ENCODE measurements at places on chromosomes 7 and 10. TPM values are rescaled to one million over a fixed set of nuclear protein-coding genes. Genes with fewer than 3 reads are reported as not detected.
A peak's percentile ranks its signal among the peaks of the same experiment; 100 is the strongest.

Gene SPDYE8
- total RNA-seq: not detected

Gene CYP3A5
- not detected for total RNA-seq

Gene DNAH11
- not detected for total RNA-seq

Gene GPRIN2
- total RNA-seq: not detected

Gene PLPP4
- total RNA-seq: not detected

Gene BMPER
- 0.35 TPM for total RNA-seq

Gene ADRB1
- total RNA-seq: not detected

Gene ARHGAP22
- not detected for total RNA-seq

Gene MPP7
- 28.1 TPM for total RNA-seq

GRCh38 chr10:60376221-60377041 is 13.2 kb downstream of the ANK3 start:
- no peak overlapping the region for H3K4me3 ChIP-seq
- H3K27ac ChIP-seq: no peak overlapping the region
- H3K36me3 ChIP-seq: no peaks in the 10 kb centered on the region
- DNase-seq: no peak
- H3K27me3 ChIP-seq: no peaks in the 10 kb centered on the region

DNA sequence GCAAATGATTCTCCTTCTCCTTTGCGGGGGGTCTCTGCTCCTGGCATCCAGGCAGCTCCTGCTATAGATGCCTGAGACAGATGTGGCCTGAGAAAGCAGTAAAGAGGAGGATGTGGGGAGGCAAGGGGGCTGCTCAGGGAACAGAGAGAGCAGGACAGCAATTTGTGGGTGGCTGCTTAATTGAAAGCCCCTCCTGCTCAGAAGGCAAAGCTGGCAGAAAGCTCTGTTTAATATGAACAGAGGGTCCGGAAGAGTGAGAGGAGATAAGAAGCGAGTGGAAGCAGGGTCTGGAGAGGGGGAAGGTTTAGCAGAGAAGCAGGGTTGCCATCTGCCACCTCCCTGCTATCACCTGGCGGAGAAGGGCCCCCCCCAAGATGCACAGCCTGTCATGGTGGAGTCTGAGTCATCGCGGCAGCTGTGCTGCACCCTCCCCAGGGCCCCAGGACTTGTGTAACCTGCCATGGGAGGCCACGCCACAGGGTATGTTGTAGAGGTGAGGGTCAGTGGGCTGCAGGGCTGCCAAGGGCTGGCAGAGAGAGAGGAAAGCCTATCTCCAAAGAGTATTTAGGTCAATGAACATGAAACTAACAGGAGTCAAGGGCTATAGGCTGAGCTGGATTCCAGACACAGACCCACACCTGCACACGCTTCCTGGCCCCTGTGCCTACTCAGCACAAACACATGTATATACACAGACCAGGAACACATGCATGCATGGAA is 1109.8 kb upstream of the AUTS2 start:
- no peak for DNase-seq
- H3K27ac ChIP-seq: no peak overlapping the region
- H3K27me3 ChIP-seq: no peaks in the 10 kb centered on the region
- H3K4me3 ChIP-seq: no peak overlapping the region
- H3K4me1 ChIP-seq: no peaks in the 10 kb centered on the region
- peaks cover 1% of the 10 kb centered on the region for H3K36me3 ChIP-seq

DNA sequence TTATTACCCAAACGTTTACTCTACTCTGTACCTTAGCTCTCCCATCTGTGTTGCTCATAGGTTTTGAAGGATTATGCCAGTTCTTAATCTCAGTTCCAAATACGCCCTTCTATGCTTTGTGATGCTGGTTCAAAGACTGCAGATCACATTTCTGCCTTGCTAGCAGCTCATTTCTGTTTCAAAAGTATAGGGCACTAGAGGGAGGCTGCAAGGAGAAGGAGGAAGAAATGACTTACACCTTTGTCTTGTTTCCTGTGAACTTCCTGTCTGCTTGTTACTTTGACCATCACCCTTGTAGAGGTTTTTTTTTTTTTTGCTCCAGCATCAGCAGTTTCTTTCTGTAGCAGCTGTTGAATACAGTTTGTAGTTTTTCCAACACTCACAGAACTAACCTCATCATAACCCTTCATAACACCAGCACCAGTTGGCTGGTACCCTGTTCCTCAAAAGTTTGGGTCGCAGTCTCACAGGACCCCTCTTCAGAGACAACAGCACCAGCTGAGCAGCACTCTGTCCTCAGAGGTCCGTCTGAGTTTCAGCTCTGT is 16.5 kb downstream of the SLK start:
- H3K27me3 ChIP-seq: no peaks in the 10 kb centered on the region
- H3K4me3 ChIP-seq: peak overlapping the region; percentile 84
- peaks cover 79% of the 10 kb centered on the region for H3K4me1 ChIP-seq
- H3K27ac ChIP-seq: peak overlapping the region; percentile 86
- no peaks in the 10 kb centered on the region for H3K36me3 ChIP-seq
- no peak for DNase-seq

DNA sequence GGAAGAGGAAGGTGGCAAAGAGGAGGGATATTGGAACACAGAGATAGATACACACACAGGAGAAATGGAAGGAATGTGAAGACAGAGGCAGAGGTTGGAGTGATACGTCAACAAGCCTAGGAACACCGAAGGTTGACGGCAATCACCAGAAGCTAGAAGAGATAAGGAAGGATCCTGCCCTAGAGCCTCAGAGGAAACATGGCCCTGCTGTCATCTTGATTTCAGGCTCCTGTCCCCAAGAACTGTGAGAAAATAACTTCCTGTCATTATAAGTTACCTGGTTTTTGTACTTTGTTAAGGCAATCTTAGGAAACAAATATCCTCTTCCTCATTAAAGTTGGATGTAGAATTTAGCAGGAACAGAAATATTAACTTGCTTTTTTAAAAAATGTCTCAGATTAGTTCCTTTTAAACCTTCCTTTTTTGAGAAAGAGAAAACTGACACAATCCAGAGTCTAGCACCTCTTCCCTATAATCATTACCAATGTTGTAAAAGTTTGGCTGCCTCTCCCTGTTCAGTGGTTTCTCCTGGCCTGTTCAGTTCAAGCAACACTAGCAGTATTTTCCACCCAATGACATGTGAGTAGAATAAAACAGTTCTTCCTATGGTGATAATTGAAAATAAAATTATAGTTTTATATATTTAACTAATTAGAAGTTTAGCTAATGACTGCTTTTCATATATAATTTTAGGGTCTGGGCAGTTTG is 28.8 kb upstream of the GNAI1 start:
- H3K4me1 ChIP-seq: peaks cover 13% of the 10 kb centered on the region
- no peaks in the 10 kb centered on the region for H3K27me3 ChIP-seq
- no peak overlapping the region for H3K27ac ChIP-seq
- no peaks in the 10 kb centered on the region for H3K36me3 ChIP-seq
- H3K4me3 ChIP-seq: no peak overlapping the region

DNA sequence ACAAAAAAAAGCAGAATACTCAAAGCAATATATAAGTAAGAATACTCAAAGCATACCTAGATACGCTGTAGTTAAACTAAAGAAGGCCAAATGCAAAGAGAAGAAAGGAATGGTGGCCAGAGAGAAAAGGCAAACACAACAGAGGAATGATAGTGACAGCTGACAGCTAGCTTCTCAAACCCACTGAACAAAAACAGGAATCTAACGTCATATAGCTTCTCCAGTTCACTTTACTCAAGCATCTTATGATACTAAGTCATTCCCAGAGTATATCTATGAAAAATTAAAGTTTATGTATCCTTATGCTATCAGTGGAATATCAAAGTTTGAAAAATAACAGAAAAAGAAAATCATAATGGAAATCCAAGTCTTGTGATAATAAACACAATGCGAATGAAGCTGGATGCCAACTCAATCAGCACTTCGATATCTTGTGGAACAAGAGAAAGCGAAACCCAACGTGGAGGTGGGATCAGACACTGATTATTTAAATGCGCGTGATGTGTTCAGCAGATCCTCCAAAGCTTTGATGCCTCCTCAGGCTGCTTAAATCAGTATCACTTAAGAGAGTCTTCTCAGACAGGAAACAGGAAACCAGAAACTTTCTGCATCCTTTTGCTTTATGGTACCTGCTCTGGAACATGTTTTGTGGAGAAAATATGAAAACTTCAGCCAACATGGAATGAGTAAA is 102.8 kb downstream of the PIP4K2A start:
- peak overlapping the region; percentile 78 for H3K4me3 ChIP-seq
- peak overlapping the region; percentile 97 for H3K27ac ChIP-seq
- DNase-seq: peak; percentile 60
- H3K4me1 ChIP-seq: peaks cover 82% of the 10 kb centered on the region
- H3K27me3 ChIP-seq: no peaks in the 10 kb centered on the region
- peaks cover 10% of the 10 kb centered on the region for H3K36me3 ChIP-seq

DNA sequence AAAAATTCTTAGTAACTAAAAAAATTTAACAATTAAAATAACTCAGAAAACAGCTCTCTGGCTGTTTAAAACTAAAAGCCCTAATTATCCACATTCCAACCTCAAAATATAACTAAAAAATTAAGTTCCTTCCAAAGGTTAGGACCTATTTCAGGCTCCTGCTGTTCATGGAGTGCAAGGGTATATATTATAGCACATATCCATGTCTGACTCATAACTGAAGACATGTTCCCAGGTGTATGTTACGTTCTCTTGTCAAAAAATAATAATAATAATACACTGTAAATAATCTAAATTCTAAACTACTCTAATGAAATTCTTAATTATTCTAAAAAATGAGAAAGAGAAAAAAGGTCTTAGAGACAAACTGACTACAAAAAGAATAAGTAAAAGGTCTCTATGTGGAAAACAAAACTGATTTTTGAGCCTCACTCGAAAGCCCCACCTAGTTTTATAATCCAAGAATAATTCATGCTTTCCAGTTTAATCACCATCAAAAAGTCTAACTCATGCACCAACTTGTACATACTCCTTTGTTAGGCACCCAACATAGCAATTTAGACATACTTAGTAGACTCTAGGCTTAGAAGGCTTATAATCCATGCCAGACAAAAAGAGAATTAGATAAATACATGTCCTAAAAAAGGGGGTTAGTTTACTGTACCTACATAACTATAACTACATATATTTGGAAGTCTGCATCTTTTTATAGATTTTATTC is 171.4 kb downstream of the KMT2E start:
- H3K27me3 ChIP-seq: no peaks in the 10 kb centered on the region
- no peak for DNase-seq
- H3K36me3 ChIP-seq: no peaks in the 10 kb centered on the region

- H3K4me1 ChIP-seq: peaks cover 30% of the 10 kb centered on the region
- no peaks in the 10 kb centered on the region for H3K36me3 ChIP-seq
- no peak overlapping the region for H3K4me3 ChIP-seq
- DNase-seq: no peak
These were observed 7.8 kb upstream of the LIPM start for GRCh38 chr10:88794731-88795130.

DNA sequence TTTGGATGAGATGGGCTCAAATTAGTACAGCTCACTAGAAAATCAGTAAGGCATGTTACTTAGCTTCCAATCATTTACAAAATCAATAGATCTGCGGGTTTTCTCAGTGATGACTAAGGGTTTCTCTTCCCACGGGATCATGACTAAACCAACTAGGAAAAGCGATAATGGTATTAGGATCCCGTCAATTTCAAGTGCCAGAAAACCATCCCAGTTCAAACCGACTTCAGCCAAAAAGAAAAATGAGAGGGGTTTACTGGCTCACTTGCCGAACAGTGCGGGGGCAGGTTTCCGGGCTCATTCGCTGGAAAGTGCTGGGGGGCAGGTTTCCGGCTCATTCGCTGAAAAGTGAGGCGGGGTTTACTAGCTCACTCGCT is 62.1 kb upstream of the LYZL2 start:
- no peak for DNase-seq
- H3K27me3 ChIP-seq: no peaks in the 10 kb centered on the region
- H3K4me3 ChIP-seq: peak overlapping the region; percentile 31
- peaks cover 20% of the 10 kb centered on the region for H3K36me3 ChIP-seq
- peak overlapping the region; percentile 72 for H3K27ac ChIP-seq
- H3K4me1 ChIP-seq: peaks cover 95% of the 10 kb centered on the region

- no peaks in the 10 kb centered on the region for H3K36me3 ChIP-seq
- no peak overlapping the region for H3K4me3 ChIP-seq
- H3K27ac ChIP-seq: no peak overlapping the region
- H3K27me3 ChIP-seq: no peaks in the 10 kb centered on the region
These were observed 1.8 kb downstream of the SNCG start for GRCh38 chr10:86960003-86960862.

DNA sequence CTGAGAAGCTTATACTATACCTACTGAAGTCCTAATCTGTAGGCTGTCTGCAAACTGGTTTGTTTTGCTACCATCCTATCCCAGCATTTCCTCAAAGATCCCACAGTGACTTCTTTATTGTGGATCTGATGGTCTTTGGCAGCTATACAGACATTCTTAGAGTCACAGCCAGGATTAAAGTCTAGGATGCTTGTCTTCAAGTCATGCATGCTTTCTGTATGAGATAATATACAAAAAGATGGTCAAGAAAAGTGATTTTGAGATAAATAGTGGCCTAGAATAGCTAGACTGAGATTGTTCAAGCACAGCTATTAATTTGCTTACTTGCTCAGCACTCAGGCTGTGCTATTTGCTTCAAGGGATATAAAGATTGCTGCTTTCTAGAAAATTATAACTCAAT is 454.4 kb downstream of the AUTS2 start:
- DNase-seq: no peak
- no peaks in the 10 kb centered on the region for H3K27me3 ChIP-seq
- no peak overlapping the region for H3K4me3 ChIP-seq
- no peaks in the 10 kb centered on the region for H3K36me3 ChIP-seq
- no peaks in the 10 kb centered on the region for H3K4me1 ChIP-seq
- H3K27ac ChIP-seq: no peak overlapping the region

GRCh38 chr10:26064106-26064505 is 130.1 kb downstream of the MYO3A start:
- no peaks in the 10 kb centered on the region for H3K36me3 ChIP-seq
- H3K27ac ChIP-seq: no peak overlapping the region
- no peak for DNase-seq
- no peak overlapping the region for H3K4me3 ChIP-seq
- H3K27me3 ChIP-seq: no peaks in the 10 kb centered on the region
- H3K4me1 ChIP-seq: no peaks in the 10 kb centered on the region

DNA sequence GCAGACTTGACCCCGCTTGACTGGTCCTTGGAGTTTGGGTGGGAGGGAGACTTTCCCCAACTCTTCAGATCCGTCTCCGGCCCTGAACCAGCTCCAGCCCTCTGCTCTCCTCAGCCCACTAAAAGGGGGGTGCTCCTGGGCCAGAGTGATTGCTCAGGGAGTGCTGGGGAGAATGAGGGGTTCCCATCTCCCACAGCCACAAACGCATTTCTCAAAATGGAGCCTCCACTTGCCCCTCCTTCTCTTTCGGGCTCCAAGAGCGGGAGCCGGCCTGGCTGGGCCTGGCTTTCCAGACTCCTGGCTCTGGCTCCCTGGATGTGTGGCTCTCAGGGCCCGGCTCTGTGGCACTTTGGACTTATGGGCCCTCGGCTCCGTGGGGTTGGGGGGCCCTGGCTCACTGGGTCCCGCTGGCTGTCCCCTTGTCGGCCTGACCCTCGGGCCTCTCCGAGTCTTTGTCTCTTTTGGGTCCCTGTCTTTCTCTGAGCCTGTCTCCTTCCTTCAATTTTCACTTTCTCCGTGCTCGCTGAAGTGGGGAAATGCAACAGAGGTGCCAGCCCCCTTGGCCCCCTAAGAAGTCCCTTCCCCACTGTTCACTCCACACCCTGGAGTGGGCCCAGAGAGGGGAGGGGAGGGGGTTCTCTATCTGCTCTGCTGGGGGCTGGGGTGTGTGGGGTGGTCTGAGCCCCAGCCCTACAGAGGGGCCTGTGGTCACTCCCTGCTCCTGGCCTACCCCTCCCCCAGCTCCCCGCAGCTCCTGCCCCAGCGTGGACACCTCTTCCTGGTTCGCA is 713 bp downstream of the LZTS2 start:
- no peaks in the 10 kb centered on the region for H3K27me3 ChIP-seq
- H3K27ac ChIP-seq: no peak overlapping the region
- peaks cover 22% of the 10 kb centered on the region for H3K4me1 ChIP-seq
- no peaks in the 10 kb centered on the region for H3K36me3 ChIP-seq
- no peak for DNase-seq
- H3K4me3 ChIP-seq: peak overlapping the region; percentile 59
